Endothelial cell (in vitro differentiated cells): ENCODE measurements at places on chromosomes 7 and 10.

DNA sequence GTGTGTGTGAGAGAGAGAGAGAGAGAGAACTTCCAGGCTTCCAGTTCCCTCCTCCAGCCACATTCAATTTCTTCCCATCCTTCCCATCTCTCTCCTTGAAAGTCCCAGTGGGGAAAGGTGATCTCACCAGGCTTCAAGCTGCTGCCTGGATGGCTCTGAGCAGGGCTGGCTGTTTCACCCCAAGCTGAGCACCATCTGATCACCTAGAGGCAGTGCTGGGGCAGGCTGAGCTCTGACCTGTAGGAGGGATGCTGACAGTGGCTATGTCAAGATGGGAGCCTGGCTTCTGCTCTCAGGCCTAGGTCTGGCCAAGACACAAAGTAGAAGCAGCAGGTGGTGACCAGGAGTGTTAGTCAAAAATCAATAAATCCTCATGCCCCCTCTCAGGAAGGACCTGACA is 370.8 kb downstream of the PLXNA4 start:
- DNase-seq, result no peak

- DNase-seq, result no peak
Observed at GRCh38 chr10:49647985-49648795, 31.3 kb upstream of the C10orf53 start.

DNA sequence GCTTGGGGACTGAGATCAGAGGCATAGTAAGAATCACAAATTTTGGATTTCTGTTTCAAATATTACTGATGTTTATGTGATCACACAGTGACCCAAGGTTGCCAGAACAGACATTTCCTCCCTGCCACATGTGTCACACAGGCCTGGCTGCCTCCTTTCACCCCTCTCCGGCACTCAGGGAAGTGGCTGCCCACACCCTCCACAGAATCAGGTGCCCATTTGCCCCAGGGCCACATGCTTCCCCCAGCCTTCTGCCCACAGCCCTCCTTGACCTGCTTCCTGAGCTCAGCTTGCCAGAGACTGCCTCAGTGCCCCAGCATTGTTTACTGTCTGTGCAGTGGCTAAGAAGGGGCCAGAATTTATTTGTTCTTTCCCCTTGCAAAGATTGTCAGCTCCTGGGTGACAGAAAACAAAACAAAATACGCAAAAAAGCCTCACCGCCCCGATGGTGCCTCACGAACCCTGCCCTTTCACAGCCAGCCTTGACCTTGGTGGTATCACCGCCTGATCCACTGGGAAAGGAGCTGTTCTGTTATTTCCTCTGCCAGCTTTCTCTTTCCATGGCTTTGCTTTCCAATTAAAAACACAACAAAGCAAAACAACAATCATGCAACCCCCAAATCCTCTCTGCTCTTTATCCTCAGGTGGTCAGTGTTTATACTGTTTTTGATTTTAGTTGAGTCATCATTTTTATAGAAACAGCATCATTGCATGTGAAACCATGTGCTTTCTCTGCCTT is 52.8 kb downstream of the CHN2 start:
- no peak for DNase-seq

DNA sequence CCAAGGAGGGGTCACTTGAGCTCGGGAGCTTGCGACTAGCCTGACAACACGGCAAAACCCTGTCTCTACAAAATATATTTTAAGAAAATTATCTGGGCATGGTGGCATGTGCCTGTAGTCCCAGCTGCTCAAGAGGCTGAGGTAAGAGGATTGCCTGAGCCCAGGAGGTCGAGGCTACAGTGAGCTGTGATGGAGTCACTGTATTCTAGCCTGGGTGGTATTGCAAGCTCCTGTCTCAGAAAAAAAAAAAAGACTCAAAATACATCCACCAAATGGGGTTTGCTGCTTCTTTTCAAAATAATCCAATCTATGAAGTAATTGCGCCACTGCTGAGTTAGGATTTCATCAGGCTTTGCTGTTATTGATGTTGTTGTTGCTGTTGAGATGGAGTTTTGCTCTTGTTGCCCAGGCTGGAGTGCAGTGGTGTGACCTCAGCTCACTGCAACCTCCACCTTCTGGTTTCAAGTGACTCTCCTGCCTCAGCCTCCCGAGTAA is 11.1 kb upstream of the VIM start:
- DNase-seq, result no peak

- DNase-seq, result no peak
Observed at GRCh38 chr10:470339-471003, 219.0 kb downstream of the DIP2C start.

DNA sequence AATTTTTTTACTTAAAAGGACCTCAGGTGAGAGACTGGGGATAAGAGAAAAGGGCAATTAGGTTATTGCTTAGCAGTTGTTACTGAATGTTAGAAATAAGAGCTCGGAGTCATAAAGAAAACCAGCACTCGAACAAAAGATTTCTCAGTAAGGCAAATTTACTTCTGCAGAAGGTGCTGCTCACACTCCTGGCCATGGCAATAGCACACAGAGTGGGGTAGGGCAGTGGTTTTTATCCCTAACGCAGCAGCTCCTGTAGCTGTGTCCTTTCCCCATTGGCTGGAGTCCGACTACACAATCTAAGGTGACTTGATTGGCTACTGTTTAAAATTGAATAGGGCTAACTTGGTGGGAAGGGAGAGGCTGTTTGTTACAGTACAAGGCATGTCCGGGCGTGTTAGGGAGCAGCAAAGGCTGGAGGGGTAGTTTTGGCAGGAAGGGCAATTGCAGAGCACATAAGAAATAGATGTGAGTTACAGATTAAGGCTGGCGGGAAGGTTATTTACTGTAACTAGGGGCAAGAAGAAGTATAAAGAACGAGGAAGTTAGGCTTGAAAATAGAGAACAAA is 112.1 kb downstream of the AKR1D1 start:
- no peak for DNase-seq

DNA sequence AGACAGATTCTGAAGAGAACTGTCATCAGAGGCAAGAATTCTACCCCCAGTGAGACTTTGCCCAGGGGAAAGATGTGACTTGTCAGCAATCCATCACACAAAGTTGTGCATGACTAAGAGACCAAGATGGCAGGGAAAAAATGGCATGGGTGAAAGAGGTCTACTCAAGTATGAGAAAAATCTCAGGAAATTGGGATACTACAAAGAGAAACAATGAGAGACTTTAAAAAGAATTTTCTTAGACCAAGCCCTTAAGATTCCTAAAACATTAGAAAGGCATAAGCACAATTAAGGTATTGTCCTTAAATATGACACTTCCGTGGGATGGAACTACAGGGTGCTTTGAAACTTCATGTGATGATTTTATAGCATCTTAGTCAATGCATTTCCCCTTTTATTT is 45.6 kb upstream of the PDE1C start:
- no peak for DNase-seq

DNA sequence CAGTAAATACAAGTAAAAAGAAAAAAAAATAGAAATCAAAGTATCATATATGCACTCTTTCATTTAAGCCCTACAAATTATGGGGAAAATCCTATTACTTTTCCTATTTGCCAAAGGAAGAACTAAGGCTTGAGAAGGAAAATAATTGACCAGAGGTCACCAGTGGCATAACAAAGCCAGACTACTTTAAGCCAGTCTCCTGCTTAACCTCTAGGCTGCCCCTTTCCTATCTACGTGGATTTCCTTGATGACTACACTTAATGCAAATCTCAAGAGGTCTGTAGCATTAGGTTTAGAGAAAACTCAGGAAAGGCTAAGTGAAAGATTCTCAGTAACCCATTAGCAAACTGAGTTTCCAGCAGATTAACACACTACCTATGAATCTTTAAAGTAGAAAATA is 49.8 kb downstream of the TPK1 start:
- no peak for DNase-seq

DNA sequence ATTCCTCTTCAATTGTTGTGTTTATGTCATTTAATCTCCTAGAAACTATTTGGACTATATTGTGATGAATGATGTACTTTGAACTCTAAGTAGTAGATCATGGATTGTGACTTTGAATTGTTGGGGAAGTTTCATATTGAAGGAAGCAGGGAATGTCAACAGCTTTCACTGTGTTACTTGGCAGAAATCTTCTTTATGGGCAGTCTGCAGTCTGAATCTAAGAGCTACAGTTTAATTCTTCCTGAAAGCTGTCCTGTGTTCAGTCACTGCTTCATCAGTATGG is 91.6 kb downstream of the PPP1R9A start:
- no peak for DNase-seq

DNA sequence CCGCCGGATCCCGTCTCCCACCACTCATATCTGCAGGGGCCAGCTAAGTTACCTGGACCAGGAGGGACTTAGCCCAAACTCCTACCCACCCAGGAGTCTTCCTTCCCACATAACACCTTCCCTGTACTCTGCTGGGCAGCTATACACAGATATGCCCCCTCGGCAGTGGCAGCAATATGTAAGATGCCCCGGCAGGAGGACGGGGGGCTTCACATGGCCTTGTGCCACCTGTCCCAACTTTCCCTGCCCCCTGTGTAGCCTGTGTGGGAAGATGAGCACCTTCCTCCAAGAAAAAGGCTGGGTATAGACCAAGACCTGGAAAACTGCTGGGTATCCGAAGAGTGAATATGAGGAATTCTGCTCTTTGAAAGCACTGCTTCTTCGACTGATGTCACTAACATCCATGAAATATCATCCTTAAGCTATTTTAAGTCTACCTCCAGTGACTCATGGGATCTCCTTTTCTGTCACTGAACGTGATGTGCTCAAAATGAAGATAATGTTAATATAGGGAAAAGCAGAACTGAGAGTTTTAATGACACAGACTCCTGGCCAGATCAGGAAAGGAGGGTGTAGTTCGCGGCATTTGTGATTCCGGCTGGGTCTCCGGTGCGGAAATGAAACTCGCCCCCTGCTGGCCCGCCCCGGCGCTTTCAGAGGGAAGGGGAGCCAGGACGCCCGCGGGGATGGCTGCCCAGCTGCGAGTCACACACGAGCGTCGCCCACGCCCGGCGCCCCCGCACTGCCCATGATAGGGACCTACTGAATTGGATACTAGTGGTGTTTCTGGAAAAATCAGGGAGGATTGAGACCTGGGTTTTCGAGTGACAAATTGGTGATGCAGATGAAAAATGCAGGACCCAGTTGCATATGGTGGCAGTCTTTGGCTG is 256.9 kb upstream of the NFE2L3 start:
- peak; percentile 79 for DNase-seq

DNA sequence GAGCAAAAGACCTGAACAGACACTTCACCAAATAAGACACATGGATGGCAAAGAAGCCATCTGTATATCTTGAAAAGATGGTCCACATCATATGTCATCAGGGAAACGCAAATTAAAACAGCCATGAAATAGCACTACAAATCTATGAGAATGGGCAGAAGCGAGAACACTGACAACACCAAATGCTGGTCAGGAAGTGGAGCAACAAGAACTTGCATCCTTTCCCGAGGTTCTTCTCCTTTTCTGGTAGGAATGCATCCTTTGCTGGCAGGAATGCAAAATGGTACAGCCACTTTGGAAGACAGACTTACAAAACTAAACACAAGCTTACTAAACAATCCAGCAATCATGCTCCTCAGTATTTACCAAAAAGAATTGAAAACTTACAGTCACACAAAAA is 60.0 kb downstream of the PIK3AP1 start:
- no peak for DNase-seq

DNA sequence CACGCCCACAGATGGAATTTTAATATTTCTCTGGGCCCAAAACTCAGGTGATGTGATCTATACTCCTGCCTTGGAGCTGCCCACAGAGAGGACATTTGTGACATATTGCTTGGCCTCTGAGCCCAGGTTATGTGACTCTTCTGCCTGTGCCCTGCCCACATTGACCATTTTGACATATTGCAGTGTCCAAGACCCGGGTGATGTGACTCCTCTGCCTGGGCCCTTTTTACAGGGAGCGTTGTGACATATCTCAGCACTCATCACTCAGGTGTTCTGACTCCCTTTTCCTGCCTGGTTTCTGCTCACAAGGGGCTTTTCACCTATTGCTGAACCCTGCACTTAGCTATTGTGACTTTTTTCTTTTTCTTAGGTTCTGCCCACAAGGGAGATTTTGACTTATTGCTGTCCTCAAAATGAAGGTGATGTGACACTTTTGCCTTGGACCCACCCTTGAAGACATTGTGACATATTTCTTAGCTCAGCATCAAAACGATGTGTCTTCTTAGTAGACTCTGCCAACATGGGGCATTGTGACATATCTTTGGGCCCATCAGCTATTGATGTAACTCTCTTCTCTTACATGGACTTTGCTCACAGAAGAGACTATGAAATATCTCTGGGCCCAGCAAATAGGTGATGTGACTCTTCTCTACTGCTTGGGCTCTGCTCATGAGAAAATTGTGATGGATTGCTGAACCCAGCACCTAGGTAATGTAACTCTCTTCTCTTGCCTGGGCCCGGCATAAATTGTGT is 11.0 kb upstream of the ZNF107 start:
- DNase-seq, result no peak

- no peak for DNase-seq
Observed at GRCh38 chr7:46776790-46777189, 805.1 kb downstream of the TNS3 start.

DNA sequence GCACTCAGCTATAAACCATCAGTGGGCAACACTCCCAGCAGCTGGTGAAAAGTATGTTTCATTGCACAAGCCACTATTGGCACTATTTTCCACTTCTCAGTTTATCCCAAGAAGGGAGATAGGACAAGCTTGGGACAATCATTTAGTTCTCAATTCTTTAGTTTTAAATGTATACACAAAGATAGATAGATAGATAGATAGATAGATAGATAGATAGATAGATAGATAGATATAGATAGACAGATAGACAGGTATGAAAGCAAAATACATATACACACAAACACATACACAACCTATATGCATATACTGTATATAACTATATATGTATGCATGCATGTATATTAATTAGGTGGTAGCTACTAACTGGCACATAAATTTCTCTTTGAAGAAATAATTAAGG is 411.6 kb upstream of the KCND2 start:
- DNase-seq, result no peak

DNA sequence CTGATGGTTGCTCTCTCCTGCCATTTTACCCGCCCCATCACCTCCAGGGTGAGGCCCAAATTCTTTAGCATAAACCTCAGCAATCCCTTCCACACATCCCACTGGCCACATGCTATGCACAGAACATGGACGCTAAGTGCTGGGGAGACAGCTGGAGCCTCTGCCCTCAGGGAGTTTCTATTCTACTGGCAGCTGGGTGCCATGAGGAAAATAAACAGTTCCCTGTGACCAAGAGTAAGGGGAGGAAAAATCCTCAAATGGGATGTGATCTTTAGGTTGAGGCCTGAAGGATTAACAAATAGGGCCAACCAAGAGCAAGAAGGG is 1.2 kb downstream of the PARP12 start:
- no peak for DNase-seq

- DNase-seq, result no peak
Observed at GRCh38 chr7:121689749-121690148, 183.2 kb upstream of the PTPRZ1 start.

DNA sequence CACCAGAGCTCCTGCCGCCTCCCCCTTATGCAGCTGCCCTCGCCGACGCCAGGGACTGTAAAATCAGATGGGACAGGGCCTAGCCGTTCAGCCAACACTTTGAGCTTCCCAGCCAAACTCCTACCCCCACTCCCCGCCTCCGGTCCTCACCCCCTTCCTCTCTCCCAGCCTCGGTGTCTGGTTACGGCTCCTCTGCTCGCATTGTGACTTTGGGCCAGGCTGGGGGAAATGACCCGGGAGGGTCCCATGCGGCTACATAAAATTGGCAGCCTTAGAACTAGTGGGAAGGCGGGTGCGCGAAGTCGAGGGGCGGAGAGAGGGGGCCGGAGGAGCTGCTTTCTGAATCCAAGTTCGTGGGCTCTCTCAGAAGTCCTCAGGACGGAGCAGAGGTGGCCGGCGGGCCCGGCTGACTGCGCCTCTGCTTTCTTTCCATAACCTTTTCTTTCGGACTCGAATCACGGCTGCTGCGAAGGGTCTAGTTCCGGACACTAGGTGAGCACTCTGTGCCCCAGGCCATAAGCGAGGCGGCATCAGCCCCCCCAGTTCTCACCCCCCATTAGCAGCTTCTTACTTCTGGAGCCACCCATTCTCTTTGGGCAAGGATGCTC is at the start of gene KAZALD1:
Gene KAZALD1, plus strand, starts transcription at position 366 of the 608 bp plus-strand sequence. CDS start 604 bp downstream, outside the sequence.
- no peak for DNase-seq
